Inflammatory macrophage treated with lipopolysaccharide for 1 hour (primary cell): ENCODE measurements at places on chromosomes 4 and X.

DNA sequence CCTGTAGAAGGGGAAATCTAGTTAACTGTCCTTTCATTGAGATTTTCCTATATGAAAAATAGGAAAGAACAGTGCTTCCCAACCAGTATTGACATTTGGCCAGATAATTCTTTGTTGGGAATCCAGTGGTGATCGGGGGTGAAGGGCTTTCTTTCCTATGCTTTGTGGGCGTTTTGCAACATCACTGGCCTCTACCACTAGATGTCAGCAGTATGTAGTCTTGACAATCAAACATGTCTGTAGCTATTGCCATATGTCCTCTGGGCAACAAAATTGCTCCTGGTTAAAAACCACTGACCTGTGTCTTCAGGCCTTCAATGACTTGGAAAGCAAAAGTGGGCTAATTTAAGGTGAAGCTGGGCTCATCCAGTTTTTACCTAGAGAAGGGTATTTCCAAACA is 658.5 kb downstream of the DACH2 start:
- no peak for DNase-seq

DNA sequence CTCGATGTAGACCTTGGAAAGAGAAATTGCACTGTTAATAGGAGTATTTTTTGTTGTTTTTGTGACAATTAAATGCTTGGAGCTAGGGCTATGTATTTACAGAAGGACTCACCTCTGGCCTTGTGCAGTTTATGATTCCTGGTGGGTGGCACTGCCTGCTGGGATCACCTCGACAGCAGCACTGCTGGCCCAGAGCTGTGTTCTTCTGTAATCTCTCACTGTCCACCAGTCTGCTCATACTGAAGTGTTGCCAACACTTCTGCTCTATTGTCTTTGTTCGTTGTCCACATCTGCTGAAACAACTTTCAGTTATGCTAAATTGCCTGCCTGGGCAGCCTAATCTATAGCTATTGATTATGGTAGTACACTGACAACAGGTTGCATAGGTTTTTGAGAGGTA is 194.4 kb upstream of the ANK2 start:
- no peak for DNase-seq

DNA sequence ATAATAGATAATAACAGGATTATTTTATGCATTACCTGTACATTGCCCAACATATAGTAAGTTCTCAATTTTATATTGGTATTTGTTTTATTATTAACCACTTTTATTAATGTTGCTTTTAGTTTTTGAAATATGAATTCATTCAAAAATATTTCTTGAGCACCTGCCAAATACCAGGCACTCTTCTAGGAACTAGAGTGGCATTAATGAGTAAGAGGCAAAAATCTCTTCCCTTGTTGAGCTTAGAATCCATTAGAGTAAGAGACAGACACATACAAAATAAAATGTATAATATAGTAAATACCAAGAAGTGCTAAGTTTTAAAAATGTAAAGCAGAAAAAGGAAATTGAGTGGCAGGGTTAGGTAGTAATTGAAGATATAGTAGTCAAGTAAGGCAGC is 45.8 kb downstream of the TET2 start:
- DNase-seq, result no peak

DNA sequence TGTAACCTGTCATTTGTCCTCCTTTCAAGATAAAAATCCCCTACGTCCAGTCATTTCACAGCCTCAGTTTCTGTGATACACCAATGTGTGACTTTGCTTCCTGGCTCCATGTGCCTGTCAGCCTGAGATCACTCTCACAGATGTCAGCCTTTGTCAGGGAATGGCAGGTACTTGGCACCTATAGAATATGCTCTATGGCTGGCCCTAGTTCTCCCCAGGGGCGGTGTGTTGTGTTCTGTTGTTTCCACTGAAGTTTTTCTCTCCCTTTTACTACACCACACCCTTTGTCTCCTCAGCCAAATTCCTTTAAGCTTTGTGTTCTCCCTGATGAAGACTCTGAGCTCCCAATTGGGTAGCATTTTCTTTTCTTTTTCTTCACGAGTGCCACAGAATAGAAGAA is 81.7 kb downstream of the ALPK1 start:
- no peak for DNase-seq

DNA sequence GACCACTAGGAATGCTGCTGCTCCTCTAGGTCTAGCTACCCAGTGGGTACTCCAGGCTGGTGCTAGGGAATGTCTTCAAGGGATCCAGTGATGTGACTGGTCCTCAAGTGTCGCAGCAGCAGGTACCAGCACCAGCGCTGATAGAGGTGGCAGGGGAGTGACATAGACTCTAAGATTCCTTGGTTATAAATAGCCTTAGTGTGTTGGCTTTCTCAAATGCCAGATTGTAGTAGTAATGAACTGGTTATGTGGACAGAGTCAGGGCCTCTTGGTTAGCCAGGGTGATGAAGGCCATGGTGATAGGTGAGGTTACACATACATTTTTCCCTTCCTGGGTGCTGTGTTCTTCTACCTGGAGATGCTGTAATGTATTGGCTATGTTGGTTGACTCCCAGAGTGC is 38.3 kb downstream of the DCLK2 start:
- no peak for DNase-seq

- DNase-seq, result no peak
These were observed 33.7 kb downstream of the AFF1 start for GRCh38 chr4:86968547-86968946.

DNA sequence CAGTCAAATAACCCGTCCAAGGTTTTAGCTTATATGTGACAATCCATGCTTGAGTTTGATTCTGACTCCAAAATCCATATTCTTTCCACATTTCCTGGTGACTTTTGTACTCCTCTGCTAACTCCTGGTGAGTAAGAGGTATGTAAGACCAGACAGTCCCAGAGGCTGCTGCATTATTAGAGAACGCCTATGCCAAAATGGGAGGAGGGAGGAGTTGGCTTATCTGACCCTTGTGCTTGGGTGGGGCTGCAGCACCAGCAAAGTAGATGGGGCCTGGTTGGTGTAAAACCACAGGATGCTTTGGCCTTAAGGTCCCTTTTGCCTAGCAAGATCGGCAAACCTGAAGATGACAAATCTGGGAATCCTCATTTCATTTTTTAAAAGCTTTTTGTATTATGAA is 9.1 kb upstream of the RNF212 start:
- no peak for DNase-seq

- DNase-seq, result no peak
These were observed 864.1 kb upstream of the PCDH10 start for GRCh38 chr4:132284910-132285426.

DNA sequence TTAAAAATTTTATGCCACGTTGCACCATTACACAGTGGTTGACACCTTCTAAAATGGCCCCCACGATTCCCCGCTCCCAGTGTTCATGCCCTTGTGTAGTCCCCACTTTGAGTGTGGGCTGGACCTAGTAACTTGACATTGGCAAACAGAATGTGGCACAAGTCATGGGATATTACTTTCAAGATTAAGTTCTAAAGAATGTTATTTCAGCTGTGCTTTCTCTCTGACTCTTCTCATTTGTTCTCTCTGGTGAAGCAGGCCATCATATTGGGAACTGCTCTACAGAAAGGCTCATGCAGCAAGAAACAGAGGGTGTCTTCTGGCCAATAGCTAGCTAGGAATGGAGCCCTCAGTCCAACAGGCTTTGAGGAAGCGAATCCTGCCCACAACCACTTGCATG is 67.1 kb downstream of the ATXN3L start:
- no peak for DNase-seq

- no peak for DNase-seq
These were observed 728.7 kb upstream of the ACTRT1 start for GRCh38 chrX:128780934-128781333.

- no peak for DNase-seq
These were observed 89.7 kb downstream of the LRP2BP start for GRCh38 chr4:185305979-185306442.

- no peak for DNase-seq
These were observed 454.6 kb downstream of the MAGEB5 start for GRCh38 chrX:26670521-26670920.

GRCh38 chr4:29051381-29051965 is 1668.7 kb upstream of the PCDH7 start:
- DNase-seq, result no peak

GRCh38 chr4:153398713-153399112 is 54.2 kb downstream of the MND1 start:
- no peak for DNase-seq

GRCh38 chr4:181950372-181951127 is 292.7 kb upstream of the TENM3 start:
- DNase-seq, result no peak

DNA sequence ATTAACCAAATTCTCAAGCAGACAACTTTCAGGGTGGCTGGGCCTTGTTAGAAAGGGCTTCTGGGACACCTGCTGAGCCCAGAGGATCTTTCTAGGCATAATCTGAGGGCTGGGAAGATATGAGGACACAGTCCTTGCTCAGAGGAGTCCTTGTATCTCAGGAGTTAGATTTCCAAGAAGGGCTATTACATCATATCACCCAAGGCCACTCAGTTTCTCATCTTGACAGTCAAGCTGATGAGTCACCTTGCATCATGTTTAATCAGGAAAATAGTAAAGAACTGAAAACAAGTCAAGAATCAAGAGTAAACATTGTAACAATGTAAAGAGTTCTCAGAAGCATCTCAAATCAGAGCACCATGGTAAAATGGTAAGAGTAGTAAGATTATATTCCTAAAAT is 4.0 kb downstream of the PCYT1B start:
- DNase-seq, result no peak

GRCh38 chrX:70613295-70613694 is 168.7 kb downstream of the DLG3 start:
- DNase-seq, result no peak

GRCh38 chrX:34467437-34467836 is 189.6 kb downstream of the TMEM47 start:
- no peak for DNase-seq

- peak; percentile 43 for DNase-seq
These were observed 59.7 kb downstream of the HMGB3 start for GRCh38 chrX:151042842-151043241.

- DNase-seq, result peak; percentile 80
These were observed 48.1 kb downstream of the DCLK2 start for GRCh38 chr4:150126201-150126863.

DNA sequence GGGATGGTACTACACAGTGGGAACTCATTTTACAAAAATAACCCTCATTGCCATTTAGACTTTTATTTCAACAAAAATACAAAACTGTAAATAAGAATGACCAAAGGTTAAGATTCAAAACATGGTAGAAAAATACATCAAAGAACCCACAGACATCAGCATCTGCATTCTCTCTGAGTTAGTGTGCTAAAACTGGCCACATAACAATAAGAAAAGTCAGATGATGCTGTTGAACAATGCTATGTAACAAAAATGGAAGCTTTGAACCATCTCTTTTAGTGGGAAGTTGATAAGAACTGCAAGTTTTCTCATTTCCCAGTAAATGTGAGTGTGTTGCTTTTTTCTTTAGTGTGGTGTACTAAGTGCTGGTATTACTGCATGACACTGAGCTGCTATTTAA is 888.4 kb upstream of the EPHA5 start:
- no peak for DNase-seq

- peak; percentile 68 for DNase-seq
These were observed 14.5 kb upstream of the PRRG3 start for GRCh38 chrX:151680805-151681204.

GRCh38 chrX:54178100-54178940 is 4.7 kb downstream of the FAM120C start:
- DNase-seq, result peak; percentile 25

DNA sequence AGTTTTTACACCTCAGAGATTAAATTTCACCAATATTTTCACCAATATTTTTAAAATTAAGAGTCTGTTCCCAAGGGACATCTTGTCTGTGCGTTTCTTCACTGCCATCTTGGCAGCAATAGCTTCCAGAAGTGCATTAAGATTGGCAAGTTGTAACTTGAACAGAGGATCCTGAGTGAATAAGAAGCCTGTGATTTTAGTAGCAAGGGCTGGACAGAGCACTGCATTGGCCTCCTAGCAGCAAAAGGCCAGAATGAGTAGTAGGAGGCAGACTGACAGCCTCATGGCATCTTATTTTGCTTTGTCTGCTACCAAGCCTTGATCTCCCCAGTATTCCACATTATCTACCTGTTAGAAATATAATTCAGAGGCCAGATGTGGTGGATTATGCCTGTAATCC is 138.4 kb downstream of the CPE start:
- DNase-seq, result no peak

GRCh38 chr4:169179609-169180521 is 90.9 kb downstream of the SH3RF1 start:
- DNase-seq, result no peak

DNA sequence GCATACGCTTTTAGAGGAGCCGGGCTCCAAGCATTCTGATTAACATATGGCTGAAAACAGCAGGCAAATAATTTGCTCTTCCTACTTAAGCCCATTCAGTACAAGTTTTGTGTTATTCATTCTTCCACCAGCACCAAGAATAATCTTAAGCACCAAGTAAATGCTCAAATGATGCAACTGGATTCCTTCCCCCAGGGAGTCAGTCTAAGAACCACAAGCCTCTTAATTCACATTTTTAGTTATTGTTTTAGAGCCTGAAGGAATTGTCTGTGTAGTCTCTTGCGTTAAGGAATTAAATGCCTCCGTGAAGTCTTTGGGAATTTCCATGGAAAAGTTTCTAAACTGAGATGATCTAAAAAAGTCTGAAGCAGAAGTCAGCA is 61.5 kb upstream of the MAGEB2 start:
- DNase-seq, result no peak

GRCh38 chrX:23515028-23515427 is 152.3 kb upstream of the PRDX4 start:
- DNase-seq, result no peak

DNA sequence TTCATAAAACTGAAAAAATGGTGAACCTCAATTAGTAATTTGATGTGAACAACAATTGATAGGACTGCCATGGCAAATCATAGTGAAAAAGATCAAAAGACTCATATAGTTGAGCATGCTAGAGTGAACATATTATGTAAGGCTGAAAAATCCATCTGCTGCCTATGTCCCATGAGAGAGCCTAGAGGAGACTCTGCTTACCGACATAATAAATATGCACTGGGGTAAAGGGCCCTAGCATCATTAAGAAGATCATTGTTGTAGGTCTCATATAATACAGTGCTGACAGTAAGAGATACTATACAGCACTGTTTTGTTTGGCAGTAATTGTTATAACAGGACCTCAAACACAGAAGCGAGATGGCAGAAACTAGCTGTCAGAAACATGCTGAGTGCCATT is 229.0 kb downstream of the PABPC4L start:
- DNase-seq, result no peak

- no peak for DNase-seq
These were observed 285.6 kb downstream of the ARHGAP24 start for GRCh38 chr4:85760511-85760910.

DNA sequence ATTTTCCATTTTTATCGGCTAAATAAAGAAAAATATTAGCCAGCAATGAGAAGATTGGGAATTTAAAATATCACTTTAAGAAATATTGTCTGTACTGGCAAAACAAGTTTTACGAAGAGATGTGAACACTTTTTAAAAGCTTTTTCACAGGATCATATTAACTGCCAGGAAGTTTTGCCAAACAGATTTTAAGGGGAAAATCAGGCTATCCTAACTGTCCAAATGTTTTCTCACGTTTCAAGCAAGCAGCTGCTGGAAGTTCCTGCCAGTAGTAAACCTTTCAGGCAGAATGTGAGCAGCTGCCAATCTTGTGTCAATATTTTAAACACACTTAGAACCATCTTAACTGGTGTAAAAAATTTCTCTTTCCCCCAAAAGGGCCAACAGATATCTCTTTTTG is 101.1 kb downstream of the ADGRL3 start:
- no peak for DNase-seq

GRCh38 chr4:105386012-105386411 is 87.8 kb downstream of the PPA2 start:
- DNase-seq, result no peak

- DNase-seq, result no peak
These were observed 12.4 kb downstream of the VAMP7 start for GRCh38 chrX:155893521-155893920.
